Mammary epithelial cell (primary cell): ENCODE measurements at places on chromosomes 5 and 9. TPM values are rescaled to one million over a fixed set of nuclear protein-coding genes. Genes with fewer than 3 reads are reported as not detected.

The JAKMIP2 gene
- 0.83 TPM for total RNA-seq

The HDHD3 gene
- total RNA-seq = 11.0 and 14.6 TPM in 2 replicates

The CTNND2 gene
- not detected for total RNA-seq

DNA sequence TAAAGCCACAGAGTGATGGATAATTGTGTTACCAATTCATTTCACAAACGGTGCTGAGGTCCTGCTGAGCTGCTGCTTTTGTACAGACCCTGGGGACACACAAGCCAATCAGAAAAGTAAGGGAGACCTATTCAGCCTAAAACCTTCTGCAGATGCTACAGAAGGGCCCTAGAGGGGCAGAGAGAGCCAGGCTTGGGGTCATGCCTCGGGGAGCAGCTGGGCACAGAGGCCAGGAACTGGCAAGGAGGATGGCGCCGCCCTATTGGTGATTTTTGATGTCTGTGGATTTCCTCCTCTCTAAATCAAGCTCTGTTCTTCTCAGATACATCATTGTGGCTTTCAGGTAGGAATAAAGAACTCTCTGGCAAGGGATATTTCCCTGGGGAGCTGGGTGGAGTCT lies 181.9 kb downstream of the ZNF462 start:
- DNase-seq = no peak

- no peak for DNase-seq
Observed at GRCh38 chr5:109558364-109558763, 131.4 kb upstream of the MAN2A1 start.

GRCh38 chr9:130320723-130321481 lies 55.3 kb downstream of the HMCN2 start:
- DNase-seq = no peak

DNA sequence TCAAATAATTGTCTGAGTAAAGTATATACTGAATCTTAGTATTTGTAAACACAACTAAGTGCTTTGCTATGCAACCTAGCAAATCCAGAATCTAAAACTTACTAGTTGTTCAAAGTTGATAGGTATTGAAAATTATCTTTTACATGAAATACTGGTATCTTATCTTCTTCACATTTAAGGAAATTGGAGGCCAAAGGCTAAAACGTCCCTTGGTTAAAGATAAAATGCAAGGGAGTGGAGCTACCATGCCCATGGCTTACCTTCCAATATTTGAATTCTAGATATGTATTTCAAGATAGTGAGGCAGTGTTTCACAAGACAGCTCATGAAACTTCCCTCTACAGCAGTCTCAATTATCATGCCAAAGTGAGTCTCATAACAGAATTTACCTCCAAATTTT lies 373.5 kb downstream of the KIAA0825 start:
- no peak for DNase-seq

DNA sequence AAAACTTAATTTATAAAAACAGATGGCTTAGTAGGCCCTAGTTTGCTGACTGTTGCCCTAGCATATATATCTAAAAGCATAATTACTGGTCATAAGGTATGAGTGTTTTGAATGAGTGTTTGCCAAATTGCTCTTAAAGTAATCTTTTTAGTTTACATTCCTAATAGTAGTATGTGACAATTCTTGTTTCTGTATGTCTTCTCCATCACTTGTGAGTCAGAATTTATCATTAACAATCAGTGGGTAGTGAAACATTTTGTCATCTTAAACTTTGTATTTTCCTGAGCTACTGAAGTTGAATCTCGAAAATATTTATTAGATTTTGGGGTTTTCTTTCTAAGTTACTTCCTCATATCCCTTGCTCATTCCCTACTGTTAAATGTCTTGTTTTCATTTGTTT lies 49.6 kb downstream of the APC start:
- peak; percentile 4 for DNase-seq

DNA sequence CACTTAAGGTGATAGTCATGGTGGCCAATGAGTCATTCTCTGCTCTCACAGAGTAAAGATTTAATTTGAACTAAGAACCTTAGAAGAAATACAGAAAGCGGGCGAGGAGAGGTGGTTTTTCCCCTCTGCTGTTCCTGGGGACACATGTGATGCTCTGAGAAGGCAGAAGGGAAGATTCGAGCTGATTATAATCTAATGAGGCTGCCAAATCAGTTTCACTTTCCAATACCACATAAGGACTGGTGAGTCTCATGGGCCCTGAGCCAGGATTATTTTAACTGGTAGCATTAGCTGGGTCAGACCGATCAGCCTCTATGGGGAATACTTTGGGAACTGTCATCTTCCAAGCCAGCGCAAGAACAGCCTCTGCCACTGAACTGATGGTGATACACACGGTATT lies 116.5 kb downstream of the SLC1A3 start:
- no peak for DNase-seq

DNA sequence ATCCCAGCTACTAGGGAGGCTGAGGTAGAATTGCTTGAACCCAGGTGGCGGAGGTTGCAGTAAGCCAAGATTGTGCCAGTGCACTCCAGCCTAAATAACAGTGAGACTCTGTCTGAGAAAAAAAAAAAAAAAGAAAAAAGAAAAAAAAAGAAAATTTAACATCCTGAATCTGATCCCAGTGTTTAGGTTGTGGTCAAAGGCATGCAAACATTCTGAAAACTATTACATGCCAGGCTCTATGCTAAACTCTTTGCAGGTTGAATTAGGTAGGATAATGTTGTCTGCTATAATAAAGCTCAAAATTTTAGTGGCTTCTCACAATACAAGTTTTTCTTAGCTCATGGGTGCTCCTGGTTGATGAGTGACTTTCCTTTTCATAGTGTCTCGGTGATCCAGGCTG lies 367.4 kb downstream of the PSAT1 start:
- DNase-seq = no peak

DNA sequence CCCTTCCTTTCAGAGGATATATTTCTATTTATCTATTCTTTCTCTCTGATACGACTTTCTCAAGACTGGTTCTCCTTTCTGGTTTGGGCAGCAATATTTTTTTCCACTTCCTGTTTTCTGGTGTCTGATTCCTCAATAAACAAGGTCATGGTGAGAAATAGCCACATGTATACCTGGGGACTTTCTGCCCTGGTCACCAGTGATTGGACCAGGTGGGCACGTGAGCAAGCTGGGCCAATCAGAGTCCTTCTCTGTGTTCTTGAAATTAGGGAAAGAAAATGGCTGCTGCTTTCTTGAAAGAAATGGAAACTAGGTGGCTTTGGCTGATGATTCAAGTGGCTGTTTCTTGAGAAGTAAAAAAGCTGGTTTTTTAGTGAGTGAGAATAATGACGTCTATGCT lies 18.4 kb upstream of the GSN start:
- DNase-seq = no peak

DNA sequence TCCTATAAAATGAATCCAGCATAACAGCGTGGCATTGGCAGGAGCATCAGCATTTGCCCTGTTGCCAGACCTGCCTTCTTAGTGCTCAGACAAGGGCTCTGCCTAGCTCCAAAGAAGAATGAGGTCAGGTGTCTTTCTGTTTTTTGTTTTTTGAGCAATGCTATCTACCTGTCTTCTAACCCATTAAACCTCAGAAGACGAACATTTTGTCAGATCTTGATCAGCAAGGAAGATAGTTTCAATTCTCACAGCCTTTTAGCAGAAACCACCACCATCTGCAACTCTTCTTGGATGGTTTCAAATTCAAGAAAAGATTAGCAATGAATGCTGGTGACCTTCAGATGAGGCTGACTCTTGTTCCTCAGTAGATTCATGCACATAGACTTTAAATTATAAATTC lies 103.5 kb upstream of the IQGAP2 start:
- DNase-seq = no peak

- DNase-seq = no peak
Observed at GRCh38 chr5:89303033-89303480, 420.1 kb upstream of the MEF2C start.

DNA sequence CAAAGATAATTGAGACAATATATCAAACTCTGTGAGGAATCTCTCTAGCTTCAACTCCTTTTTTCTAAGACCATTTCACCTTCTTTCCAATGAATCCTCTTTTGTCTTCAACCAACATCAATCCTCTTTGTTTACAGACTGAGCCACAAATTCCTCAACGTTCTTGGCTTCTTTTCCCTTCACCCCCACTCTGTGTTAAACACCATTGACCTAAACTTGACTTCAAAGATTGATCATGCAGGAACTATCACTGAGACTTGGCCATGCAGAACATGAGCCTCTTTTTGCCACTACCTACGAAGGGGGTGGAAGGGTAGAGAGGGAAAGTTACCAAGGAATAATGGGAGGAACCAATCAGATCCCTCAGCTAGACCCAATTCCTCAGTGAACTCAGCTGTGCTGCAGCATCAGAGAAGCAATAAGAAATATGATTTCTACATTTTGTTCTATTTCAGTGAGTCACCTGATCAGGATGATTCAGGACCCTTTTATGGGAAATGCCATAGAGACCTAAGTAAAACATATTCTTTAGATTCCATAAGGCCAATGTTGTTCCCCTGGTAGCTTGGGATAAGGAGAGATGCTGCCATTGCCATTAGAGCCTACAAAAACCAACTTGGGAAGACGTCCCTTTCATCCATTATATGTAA lies 187.7 kb upstream of the RGMB start:
- no peak for DNase-seq

- DNase-seq = no peak
Observed at GRCh38 chr5:153358315-153358976, 132.0 kb upstream of the GRIA1 start.

DNA sequence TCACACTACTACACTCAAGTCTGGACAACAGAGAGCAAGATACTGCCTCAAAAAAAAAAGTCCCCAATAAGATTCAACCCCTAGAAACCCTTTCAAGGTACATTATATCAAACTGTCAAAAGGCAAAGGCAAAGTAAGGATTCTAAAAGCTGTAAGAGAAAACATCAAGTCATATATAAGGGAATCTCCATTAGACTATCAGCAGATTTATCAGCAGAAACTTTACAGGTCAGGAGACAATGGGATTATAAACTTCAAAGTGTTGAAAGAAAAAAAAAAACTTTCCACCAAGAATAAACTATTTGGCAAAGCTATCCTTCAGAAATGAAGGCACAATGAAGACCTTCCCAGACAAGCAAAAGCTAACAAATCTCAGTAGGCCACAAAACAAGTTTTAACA lies 63.5 kb upstream of the DMRT1 start:
- no peak for DNase-seq

- DNase-seq = no peak
Observed at GRCh38 chr9:119218293-119218692, 150.9 kb downstream of the BRINP1 start.

GRCh38 chr5:143521846-143522400 lies 118.4 kb upstream of the NR3C1 start:
- DNase-seq = no peak

- no peak for DNase-seq
Observed at GRCh38 chr5:126778675-126779403, 1.9 kb downstream of the LMNB1 start.

GRCh38 chr9:72217306-72217842 lies 68.1 kb downstream of the GDA start:
- DNase-seq = peak; percentile 54

- DNase-seq = no peak
Observed at GRCh38 chr5:117788596-117788995, 1199.8 kb downstream of the DTWD2 start.
